AG20443 (cell line): ENCODE measurements at places on chromosomes 2 and 18.

GRCh38 chr2:161975062-161975812, 98.8 kb downstream of the DPP4 start:
- no peak for DNase-seq

GRCh38 chr2:10383960-10384734, 64.0 kb downstream of the ODC1 start:
- no peak for DNase-seq

- DNase-seq = no peak
These were observed 132.4 kb upstream of the ST6GAL2 start for GRCh38 chr2:107018366-107018765.

GRCh38 chr2:98128556-98129109, 41.7 kb downstream of the VWA3B start:
- no peak for DNase-seq

- no peak for DNase-seq
These were observed 388.9 kb upstream of the RGPD4 start for GRCh38 chr2:107437807-107438206.

DNA sequence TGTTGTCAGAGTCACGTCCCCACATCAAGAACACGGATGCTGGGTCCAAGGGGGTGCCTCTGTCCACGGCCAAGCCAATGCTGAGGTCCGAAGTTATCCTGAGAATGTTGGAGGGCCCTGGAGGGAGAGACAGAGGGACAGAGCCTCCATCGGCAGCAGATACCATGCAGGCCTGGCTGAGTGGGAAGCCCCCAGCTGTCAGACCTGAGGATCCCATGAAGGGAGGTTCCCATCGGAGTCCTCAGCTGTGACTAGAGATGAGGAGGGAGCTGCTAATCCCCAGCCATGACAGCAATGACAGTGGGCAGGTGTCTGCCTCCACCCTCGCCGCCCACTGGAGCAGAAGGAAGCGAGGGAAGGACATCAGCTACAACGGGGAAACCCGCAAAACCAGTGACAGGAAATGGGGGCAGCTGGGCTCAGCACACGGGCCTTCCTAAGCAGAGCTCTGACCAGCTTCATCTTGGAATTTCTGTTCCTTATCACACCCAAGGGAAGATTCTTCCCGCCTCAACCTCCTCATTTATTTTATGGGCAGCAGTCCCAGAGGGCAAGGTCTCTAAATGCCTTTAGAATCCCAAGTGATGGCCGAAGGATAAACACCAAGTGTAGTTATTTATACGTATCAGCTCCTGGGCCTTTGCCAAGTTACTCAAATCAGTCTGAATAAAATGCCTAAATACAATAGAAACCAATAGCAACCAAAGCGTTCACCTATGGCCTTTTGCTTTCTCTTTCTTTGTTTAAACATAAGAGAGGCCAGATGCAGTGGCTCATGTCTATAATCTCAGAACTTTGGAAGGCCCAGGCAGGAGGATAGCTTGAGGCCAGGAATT, 32.2 kb downstream of the FAM178B start:
- DNase-seq = no peak

- no peak for DNase-seq
These were observed 151.6 kb downstream of the MREG start for GRCh38 chr2:215861607-215862350.

GRCh38 chr2:170139276-170139967, 38.5 kb upstream of the MYO3B start:
- DNase-seq = no peak

DNA sequence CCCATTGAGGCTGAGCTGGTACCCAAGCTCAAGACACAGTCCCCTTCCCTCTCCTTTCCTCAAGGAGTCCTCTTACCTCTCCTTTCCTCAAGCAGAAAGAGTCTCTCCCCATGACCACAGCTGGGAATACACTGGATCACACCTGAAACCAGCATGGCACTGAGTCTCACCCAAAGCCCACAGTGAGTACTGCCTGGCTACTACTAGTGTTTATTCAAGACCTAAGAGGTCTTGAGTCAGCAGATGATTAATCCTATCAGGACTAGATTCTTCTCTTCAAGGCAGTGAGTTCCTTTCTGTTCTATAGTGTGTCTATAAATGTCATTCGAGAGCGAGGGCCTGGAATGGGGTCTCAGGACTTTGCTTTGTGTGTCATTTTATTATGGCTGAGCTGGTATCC, 111.4 kb downstream of the METTL4 start:
- DNase-seq = no peak

- peak; percentile 80 for DNase-seq
These were observed 53.6 kb upstream of the SLC14A1 start for GRCh38 chr18:45670281-45670962.
